ENCODE measurements at places on chromosomes 1 and 21. TPM values are rescaled to one million over a fixed set of nuclear protein-coding genes. Genes with fewer than 3 reads are reported as not detected.

DNA sequence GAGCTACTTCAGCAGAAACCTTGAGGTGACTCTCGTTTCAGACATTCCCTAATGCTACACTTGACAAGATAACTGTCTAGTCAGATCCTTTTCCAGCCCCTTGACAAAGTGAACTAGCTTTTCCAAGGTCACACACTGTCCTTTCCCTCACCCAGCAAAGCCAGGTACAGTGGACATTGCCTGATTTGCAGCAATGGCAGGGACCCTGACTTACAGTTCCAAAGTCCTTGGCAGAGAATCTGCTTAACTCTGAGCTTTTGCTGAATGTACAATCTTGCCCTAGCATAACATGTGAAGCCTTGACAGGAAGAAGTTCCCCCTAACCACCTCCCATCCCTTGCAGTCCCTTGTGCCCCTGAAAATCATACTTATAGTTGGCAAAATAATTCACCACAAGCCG, 37.1 kb downstream of the HSD3B2 start:
- no peak overlapping the region for H3K27ac ChIP-seq
- H3K4me1 ChIP-seq, result peaks cover 5% of the 10 kb centered on the region
- H3K4me3 ChIP-seq, result no peak overlapping the region
- DNase-seq, result no peak

DNA sequence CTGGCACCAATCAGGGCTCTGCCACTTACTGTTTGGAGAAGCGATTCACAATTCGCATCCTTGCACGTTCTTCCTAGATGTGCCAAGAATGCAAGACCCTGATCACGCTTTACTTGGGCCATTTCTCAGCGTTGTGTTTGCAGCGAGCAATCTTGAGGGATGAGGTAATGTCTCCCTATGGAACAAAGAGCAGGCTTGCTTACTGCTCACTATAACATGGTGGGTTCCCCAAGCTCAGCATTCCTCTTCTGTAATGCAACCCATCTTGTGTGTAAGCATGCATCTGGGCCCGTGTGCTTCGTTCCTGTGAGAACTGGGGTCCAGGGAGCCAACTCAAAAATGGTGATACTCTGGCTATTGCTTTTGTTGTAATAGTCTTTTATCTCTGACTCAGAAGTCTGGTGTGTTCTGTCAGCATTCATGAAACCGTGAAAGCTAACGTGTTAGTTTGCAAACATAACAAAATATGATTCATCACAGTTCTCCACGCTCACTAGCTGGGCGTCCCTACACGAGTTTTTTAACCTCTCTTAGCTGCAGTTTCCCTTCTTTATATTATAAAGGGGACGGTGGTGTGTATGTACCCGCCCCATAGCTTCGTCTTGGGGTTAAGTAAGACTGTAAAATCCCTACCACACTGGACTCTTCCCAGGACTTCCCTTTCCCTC, 33.3 kb downstream of the DNTTIP2 start:
- peaks cover 4% of the 10 kb centered on the region for H3K36me3 ChIP-seq
- DNase-seq, result no peak
- H3K27me3 ChIP-seq, result no peaks in the 10 kb centered on the region
- H3K4me1 ChIP-seq, result peaks cover 43% of the 10 kb centered on the region

DNA sequence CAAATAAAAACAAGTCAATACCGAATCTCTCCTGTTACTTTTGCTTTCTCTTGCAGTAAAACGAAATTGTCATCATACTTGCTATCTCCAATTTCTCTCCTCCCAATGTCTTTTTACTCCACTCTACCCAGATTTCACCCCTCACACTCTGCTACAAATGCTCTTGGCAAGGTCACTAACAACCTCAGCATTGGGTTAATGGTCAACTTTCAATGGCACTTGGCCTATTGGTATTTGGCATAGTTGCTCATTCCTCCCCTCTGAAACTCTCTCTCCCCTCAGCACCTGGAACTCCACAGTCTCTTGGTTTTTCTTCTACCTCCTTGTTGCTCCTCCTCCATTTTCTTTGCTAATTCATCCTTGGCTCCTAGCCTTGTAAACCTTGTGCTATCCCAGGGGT, 367.3 kb downstream of the PTPRU start:
- no peaks in the 10 kb centered on the region for H3K4me1 ChIP-seq
- no peak overlapping the region for H3K4me3 ChIP-seq
- H3K36me3 ChIP-seq, result no peaks in the 10 kb centered on the region
- DNase-seq, result no peak
- H3K27me3 ChIP-seq, result peaks cover 42% of the 10 kb centered on the region

DNA sequence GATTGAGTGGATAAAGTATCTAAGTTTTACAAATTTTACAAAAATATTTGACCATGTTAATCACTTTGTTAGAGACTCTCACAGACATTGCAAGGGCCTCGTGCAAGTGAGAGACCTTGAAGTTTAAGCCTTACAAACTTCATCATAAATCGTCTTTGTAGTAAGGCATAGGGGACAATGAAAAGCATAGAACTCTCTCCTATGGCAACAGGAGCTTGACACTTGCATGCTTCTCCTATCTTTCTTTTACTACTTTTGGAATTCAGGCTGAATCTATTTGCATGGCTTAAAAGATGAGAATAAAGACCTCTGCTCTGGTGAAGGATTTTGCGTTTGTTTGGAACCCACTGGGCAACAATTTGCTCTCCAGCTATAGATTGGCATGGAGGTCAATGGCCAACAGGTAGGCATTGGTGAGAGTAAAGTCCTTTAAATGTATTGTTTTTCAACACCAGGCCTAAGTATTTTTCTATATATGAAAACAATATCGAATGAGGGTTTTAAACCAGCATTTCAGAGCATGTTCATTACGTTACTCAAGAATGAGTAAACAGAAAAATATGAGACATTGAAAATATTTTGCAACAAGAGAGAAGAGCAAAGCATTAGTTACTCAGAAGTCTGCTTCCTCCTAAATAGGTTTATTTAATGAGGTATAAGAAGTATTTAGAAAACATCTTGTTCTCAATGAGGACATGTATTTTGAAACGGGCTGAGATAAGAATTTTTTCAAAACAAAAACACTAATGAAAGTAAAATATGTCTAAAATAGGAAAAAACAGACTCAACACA, 192.2 kb downstream of the TGFB2 start:
- no peak for DNase-seq
- no peak overlapping the region for H3K4me3 ChIP-seq
- H3K36me3 ChIP-seq, result no peaks in the 10 kb centered on the region
- H3K27me3 ChIP-seq, result no peaks in the 10 kb centered on the region
- H3K4me1 ChIP-seq, result no peaks in the 10 kb centered on the region

GRCh38 chr21:27134516-27134915, 167.6 kb upstream of the ADAMTS5 start:
- H3K4me3 ChIP-seq, result no peak overlapping the region
- no peaks in the 10 kb centered on the region for H3K36me3 ChIP-seq
- H3K27ac ChIP-seq, result no peak overlapping the region
- no peaks in the 10 kb centered on the region for H3K27me3 ChIP-seq
- H3K4me1 ChIP-seq, result no peaks in the 10 kb centered on the region
- no peak for DNase-seq

OPRD1 gene
- not detected for total RNA-seq

HUNK gene
- 0.44 TPM for total RNA-seq
